ENCODE measurements at places on chromosomes 2 and 18. TPM values are rescaled to one million over a fixed set of nuclear protein-coding genes. Genes with fewer than 3 reads are reported as not detected.

The DYSF gene
- 49.6 TPM for total RNA-seq

The REG3A gene
- not detected for total RNA-seq

The LYG2 gene
- not detected for total RNA-seq

The GNAL gene
- total RNA-seq, result 15.7 TPM

The TCF23 gene
- not detected for total RNA-seq

The KIF1A gene
- 9.7 TPM for total RNA-seq

The CAPN14 gene
- total RNA-seq, result not detected

The C2orf66 gene
- total RNA-seq, result not detected

- H3K4me3 ChIP-seq, result no peak overlapping the region
- peaks cover 8% of the 10 kb centered on the region for H3K4me1 ChIP-seq
- H3K27me3 ChIP-seq, result no peaks in the 10 kb centered on the region
- no peaks in the 10 kb centered on the region for H3K36me3 ChIP-seq
These were observed 428.4 kb upstream of the ZEB2 start for GRCh38 chr2:144948205-144948855.

- H3K4me1 ChIP-seq, result no peaks in the 10 kb centered on the region
- DNase-seq, result no peak
- H3K27me3 ChIP-seq, result no peaks in the 10 kb centered on the region
- no peaks in the 10 kb centered on the region for H3K36me3 ChIP-seq
- no peak overlapping the region for H3K4me3 ChIP-seq
- H3K27ac ChIP-seq, result no peak overlapping the region
These were observed 108.5 kb upstream of the CYRIA start for GRCh38 chr2:16774091-16774490.

DNA sequence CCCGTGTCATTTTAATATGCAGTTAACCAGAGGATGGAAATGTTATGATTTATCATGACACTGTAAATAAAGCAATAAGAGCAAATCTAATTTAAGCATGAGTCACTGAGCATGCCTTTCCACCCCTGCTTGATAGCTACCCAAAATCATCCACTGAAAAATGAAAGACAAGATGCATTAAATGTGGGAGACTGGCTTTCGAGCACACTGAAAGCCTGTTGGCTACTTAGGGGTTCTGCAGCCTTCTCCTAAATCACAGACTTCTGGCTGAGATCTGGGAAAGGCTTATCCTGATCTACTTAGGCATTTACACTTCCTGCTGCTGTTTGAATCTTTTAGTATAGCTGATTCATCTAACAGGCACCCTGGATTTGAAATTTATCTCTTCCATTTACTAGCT, 778.3 kb upstream of the CDH7 start:
- no peaks in the 10 kb centered on the region for H3K36me3 ChIP-seq
- no peak overlapping the region for H3K27ac ChIP-seq
- DNase-seq, result no peak
- no peaks in the 10 kb centered on the region for H3K27me3 ChIP-seq

GRCh38 chr2:46150445-46150955, 146.7 kb upstream of the EPAS1 start:
- peak; percentile 26 for DNase-seq
- no peak overlapping the region for H3K4me3 ChIP-seq
- H3K4me1 ChIP-seq, result no peaks in the 10 kb centered on the region
- H3K27me3 ChIP-seq, result no peaks in the 10 kb centered on the region
- H3K27ac ChIP-seq, result no peak overlapping the region

DNA sequence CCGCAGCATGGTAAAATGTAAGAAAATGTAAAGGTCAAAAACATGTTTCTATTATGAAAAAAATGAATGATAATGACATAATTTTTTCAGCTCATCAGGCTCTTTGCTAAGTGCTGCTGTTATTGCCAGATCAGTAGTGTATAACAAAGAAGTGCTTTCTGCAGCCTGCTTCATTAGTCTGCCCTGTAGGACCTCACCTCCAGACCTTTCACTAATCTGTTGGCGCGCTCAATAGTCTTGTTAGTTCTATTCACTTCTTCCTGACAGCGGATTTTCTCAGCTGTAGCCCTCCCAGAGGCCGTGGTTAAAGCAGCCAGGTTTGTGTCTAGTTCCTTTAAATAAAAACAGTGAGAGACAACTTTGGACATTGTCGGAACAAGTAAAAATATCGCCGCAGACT, 97.7 kb downstream of the CDCA7 start:
- no peaks in the 10 kb centered on the region for H3K27me3 ChIP-seq
- H3K4me1 ChIP-seq, result no peaks in the 10 kb centered on the region
- H3K27ac ChIP-seq, result no peak overlapping the region
- H3K36me3 ChIP-seq, result no peaks in the 10 kb centered on the region
- H3K4me3 ChIP-seq, result no peak overlapping the region

DNA sequence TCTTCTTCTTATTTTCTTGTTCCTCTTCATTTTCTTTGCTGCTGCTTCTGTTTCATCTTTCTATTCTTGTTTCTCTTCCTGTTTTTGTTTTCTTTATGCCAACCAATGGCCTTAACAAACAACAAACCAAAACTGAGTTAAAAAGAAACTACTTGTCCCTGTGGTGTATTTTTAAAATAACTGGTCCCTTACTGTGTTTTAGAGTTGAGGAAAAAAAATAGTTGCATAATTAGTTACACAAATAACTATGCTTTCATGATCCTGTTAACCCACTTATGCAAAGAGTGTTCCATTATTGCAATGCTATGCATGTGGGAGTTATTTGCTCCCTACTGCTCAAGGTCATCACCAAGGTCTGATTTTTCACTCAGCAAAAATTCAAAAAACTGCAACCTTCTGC, 39.5 kb upstream of the IMP4 start:
- H3K4me3 ChIP-seq, result no peak overlapping the region
- DNase-seq, result no peak
- no peaks in the 10 kb centered on the region for H3K27me3 ChIP-seq
- H3K27ac ChIP-seq, result no peak overlapping the region

GRCh38 chr2:232421189-232421785, 14.6 kb downstream of the ALPG start:
- no peak overlapping the region for H3K4me3 ChIP-seq
- DNase-seq, result peak; percentile 36
- H3K27me3 ChIP-seq, result peaks cover 85% of the 10 kb centered on the region
- H3K27ac ChIP-seq, result no peak overlapping the region
- H3K36me3 ChIP-seq, result no peaks in the 10 kb centered on the region

- H3K27me3 ChIP-seq, result no peaks in the 10 kb centered on the region
- no peaks in the 10 kb centered on the region for H3K36me3 ChIP-seq
- no peak overlapping the region for H3K27ac ChIP-seq
- no peak for DNase-seq
- H3K4me1 ChIP-seq, result no peaks in the 10 kb centered on the region
- H3K4me3 ChIP-seq, result no peak overlapping the region
These were observed 387.6 kb downstream of the DCDC2C start for GRCh38 chr2:4090668-4091630.

DNA sequence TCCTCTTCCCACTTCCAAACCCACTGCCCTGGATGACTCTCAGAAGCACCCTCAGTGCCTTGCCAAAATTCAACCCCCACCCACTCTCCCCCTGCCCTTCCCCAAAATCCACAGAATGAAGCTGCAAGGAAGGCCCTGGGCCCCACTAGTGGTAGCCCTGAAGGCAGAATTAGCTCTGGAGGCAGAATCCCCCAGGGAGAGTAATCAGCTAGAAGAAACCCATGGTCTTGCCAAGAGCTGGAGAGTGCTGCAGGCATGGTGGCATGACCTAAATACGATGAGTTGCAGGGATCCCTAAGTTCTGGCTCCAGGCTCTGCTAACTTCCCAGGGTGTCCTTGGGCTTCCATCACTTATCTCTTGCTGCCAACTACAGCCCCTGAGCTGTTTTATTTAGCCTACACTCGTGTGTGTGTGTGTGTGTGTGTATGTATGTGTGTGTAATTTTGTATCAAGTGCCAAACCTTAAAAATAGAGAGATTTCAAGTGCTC, 7.9 kb downstream of the GAD1 start:
- H3K4me1 ChIP-seq, result peaks cover 45% of the 10 kb centered on the region
- no peaks in the 10 kb centered on the region for H3K36me3 ChIP-seq
- no peak for DNase-seq
- H3K27me3 ChIP-seq, result peaks cover 38% of the 10 kb centered on the region
- H3K27ac ChIP-seq, result no peak overlapping the region

DNA sequence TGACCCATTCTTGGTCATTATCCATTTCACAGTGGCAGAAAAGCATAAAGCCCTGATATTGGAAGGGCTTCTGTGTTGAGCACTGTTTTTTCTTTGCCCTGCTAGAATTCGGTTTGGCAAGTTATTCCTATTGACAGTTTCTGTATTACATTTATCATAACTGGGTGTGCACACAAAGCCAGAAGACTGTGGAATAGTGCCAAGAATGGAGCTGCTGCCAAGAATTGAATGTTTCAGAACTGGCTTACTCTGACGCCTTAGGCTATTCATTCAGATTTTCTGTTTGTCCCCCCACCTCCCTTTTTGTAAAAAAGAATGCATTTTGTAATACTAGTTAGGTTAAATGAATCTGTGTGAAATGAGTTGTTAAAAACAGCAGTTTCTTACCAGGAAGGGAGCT, 12.7 kb downstream of the KDM3A start:
- H3K27ac ChIP-seq, result peak overlapping the region; percentile 33
- DNase-seq, result no peak

- H3K27me3 ChIP-seq, result peaks cover 12% of the 10 kb centered on the region
- DNase-seq, result no peak
- no peaks in the 10 kb centered on the region for H3K36me3 ChIP-seq
- no peaks in the 10 kb centered on the region for H3K4me1 ChIP-seq
These were observed 33.0 kb upstream of the IER3IP1 start for GRCh38 chr18:47209171-47209570.

DNA sequence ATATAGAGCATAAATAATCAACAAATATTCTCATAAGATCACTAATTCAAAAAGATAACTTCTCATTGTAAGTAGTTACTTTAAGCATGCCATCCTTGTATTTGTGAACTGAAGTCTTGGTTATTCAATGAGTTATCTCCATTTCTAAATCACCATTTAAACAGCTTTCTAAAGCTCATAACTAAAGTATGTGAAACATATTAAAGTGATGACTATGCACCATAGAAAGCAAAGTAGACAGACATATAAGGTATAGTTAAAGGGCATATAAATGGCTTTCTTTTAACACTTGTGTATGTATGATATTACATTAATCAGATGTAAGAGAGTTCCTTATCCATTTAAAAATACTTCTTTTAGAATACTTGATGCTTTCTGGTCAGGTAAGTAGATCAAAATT, 83.5 kb downstream of the IKZF2 start:
- no peak overlapping the region for H3K4me3 ChIP-seq
- no peak for DNase-seq
- no peaks in the 10 kb centered on the region for H3K36me3 ChIP-seq
- H3K27me3 ChIP-seq, result no peaks in the 10 kb centered on the region
- peaks cover 13% of the 10 kb centered on the region for H3K4me1 ChIP-seq
- no peak overlapping the region for H3K27ac ChIP-seq

DNA sequence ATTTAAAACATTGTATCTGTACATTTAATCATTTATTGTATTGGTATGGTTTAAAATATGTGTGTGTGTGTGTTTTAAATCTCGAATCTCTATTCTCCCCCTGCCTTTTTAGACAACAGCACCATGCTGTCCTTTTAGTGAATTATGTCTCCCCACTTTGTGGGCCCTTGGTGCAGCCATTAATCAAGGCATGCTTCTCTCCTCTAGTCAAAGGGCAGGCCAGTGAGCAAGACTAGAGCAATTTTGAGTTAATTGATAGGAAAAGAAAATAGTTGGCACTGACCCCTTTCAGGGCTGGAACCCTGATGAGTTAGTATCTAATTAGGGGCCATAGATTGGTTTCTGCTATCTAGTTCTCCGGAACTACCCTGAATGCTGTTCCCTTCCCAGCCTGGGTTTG, 111.0 kb downstream of the MAIP1 start:
- no peaks in the 10 kb centered on the region for H3K36me3 ChIP-seq
- DNase-seq, result no peak
- no peaks in the 10 kb centered on the region for H3K27me3 ChIP-seq
- H3K4me3 ChIP-seq, result no peak overlapping the region
- H3K4me1 ChIP-seq, result no peaks in the 10 kb centered on the region
- H3K27ac ChIP-seq, result no peak overlapping the region

- no peak for DNase-seq
- H3K36me3 ChIP-seq, result no peaks in the 10 kb centered on the region
- no peak overlapping the region for H3K4me3 ChIP-seq
- peak overlapping the region; percentile 34 for H3K27ac ChIP-seq
- no peaks in the 10 kb centered on the region for H3K4me1 ChIP-seq
These were observed 7.3 kb downstream of the NBEAL1 start for GRCh38 chr2:203021991-203022390.
